Glomerular endothelial cell (primary cell): ENCODE measurements at places on chromosomes 11 and 22. TPM values are rescaled to one million over a fixed set of nuclear protein-coding genes. Genes with fewer than 3 reads are reported as not detected.

Gene ELFN2
- total RNA-seq, result 3.2 and 5.0 TPM in 2 replicates

Gene CD151
- total RNA-seq, result 569 and 728 TPM in 2 replicates

Gene SPON1
- total RNA-seq, result 0.47 and 17.1 TPM in 2 replicates

Gene CHRM1
- not detected in 2 replicates for total RNA-seq

Gene KRTAP5-1
- total RNA-seq, result not detected in 2 replicates

Gene MRPL40
- 23.8 and 44.7 TPM in 2 replicates for total RNA-seq

Gene POU2F3
- total RNA-seq, result 2.2 TPM in 1 of 2 replicates, not detected in the other

Gene CDC42BPG
- 0.44 and 0.64 TPM in 2 replicates for total RNA-seq

Gene CEP126
- 0.15 and 0.58 TPM in 2 replicates for total RNA-seq

Gene DDIAS
- total RNA-seq, result 1.2 and 4.2 TPM in 2 replicates

Gene PDGFD
- 21.4 and 31.1 TPM in 2 replicates for total RNA-seq

Gene TMEM225
- not detected in 2 replicates for total RNA-seq

Gene SOX6
- 0.24 and 0.29 TPM in 2 replicates for total RNA-seq

Gene TMEM191B
- total RNA-seq, result 0.76 TPM in 1 of 2 replicates, not detected in the other

Gene GLB1L3
- total RNA-seq, result not detected in 2 replicates

Gene AMOTL1
- 57.1 and 59.3 TPM in 2 replicates for total RNA-seq

Gene RTN4R
- 1.8 and 2.7 TPM in 2 replicates for total RNA-seq

Gene LRRC56
- total RNA-seq, result 0.53 TPM in 2 replicates

Gene SLC25A45
- 2.0 and 3.5 TPM in 2 replicates for total RNA-seq

Gene ALG12
- total RNA-seq, result 10.3 and 14.5 TPM in 2 replicates

Gene TRIM48
- not detected in 2 replicates for total RNA-seq

Gene SCGB2A2
- total RNA-seq, result not detected in 2 replicates

Gene P2RY2
- total RNA-seq, result 1.4 and 2.3 TPM in 2 replicates

Gene VPS37C
- total RNA-seq, result 19.5 and 27.8 TPM in 2 replicates

Gene ST3GAL4
- 23.5 and 36.6 TPM in 2 replicates for total RNA-seq

Gene C11orf87
- total RNA-seq, result 0.12 TPM in 1 of 2 replicates, not detected in the other

Gene ARHGEF17
- 63.2 and 98.5 TPM in 2 replicates for total RNA-seq

Gene CDHR5
- total RNA-seq, result not detected in 2 replicates

Gene CHRDL2
- not detected in 2 replicates for total RNA-seq

Gene MMP12
- total RNA-seq, result not detected in 2 replicates

Gene TREH
- total RNA-seq, result not detected in 2 replicates

Gene MUC2
- not detected in 2 replicates for total RNA-seq

Gene HBB
- not detected in 2 replicates for total RNA-seq

Gene DNAJB7
- not detected in 2 replicates for total RNA-seq

Gene BARX2
- not detected in 2 replicates for total RNA-seq

Gene XKR3
- total RNA-seq, result not detected in 2 replicates
